ENCODE measurements at places on chromosomes 3 and 15. TPM values are rescaled to one million over a fixed set of nuclear protein-coding genes. Genes with fewer than 3 reads are reported as not detected.

DNA sequence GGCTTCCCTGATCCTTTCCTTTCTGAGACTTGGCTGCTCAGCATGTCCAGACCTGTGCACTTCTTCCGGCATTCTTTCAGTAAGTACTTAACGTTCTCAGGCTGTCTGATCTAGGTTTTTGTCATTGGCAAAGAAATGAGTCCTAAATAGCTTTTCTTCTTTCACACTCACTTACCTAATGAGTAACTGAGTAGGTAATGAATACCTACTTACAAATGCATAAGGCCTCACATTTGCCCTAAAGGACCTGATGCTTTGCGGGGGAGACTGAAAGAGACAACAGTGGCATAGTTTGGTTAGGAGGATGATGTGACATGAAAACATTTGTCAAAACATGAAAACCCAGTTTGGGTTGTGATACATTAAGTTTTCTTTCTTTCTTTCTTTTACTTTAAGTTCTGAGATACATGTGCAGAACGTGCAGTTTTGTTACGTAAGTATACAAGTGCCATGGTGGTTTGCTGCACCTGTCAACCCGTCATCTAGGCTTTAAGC, 516.7 kb upstream of the CFAP20DC start:
- H3K4me3 ChIP-seq, result no peak overlapping the region
- H3K27ac ChIP-seq, result no peak overlapping the region
- peaks cover 18% of the 10 kb centered on the region for H3K4me1 ChIP-seq
- H3K36me3 ChIP-seq, result no peaks in the 10 kb centered on the region
- H3K27me3 ChIP-seq, result no peaks in the 10 kb centered on the region

DNA sequence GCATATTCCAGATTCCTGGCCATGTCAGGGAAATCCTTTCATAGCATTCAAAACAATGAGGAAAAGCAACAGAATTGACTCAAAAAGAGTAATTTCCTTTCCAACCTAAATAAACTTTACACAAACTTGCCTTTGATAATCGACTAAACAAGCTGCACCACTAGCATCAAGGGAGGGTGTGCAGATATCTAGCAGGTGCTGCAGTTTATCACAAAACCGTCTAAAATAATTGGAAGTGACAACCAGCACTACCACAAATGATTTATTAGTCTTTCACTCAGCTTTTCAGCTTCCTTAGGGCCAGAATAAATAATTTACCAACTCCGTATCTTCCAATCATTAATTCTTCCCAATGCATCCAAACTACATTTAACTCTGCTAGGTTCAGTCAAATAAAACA, 71.7 kb downstream of the TBC1D5 start:
- H3K27ac ChIP-seq, result no peak overlapping the region
- H3K36me3 ChIP-seq, result no peaks in the 10 kb centered on the region
- no peaks in the 10 kb centered on the region for H3K4me1 ChIP-seq
- no peak for DNase-seq
- H3K27me3 ChIP-seq, result no peaks in the 10 kb centered on the region

DNA sequence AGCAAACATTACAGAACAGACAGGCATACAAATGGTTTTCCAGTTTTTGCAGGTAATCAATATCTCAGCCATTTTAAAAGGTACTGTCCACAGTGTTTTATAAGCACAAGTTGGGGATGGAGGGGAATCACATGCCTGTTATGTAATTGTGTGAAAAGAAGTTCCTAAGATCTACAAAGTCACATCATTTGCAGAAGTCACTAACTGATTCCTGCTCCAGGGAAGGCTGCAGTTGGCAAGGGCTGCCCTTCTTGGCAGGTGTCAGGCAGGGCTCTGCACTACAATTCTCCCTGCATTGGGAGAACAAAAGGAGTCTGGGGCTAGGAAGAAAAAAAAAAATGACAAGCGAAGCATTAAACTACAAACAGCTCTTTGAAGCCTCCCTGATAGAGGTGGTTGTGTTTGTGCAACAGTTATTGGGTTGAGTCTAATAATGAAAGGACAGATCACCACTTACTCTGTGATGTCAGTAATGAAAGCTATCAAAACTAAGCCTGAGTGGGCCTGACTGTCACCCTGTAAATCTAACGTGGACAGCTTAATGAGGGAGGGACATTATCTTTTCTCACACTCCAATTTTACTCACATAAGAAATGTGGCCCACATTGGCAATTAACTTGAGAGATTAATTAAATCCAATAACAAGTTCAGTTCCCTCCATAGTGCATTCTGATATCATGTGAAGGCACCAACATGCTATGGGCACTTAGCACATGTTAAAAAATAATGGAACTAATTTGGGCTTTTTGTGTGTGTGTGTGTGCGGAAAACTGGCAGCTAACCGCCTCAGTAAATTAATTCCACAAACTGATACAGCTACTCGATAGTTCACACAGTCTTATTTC, 242.9 kb downstream of the FHIT start:
- H3K27me3 ChIP-seq, result no peaks in the 10 kb centered on the region
- no peaks in the 10 kb centered on the region for H3K36me3 ChIP-seq
- H3K27ac ChIP-seq, result no peak overlapping the region
- no peak for DNase-seq

SLC22A14 gene
- not detected for total RNA-seq

SNX22 gene
- total RNA-seq, result not detected

All from GM23248 (cell line).